ENCODE measurements at places on chromosomes 4 and X. TPM values are rescaled to one million over a fixed set of nuclear protein-coding genes. Genes with fewer than 3 reads are reported as not detected.

The GUCY1B1 gene
- total RNA-seq: 20.5 TPM

- DNase-seq: no peak
These were observed 480.1 kb upstream of the GALNT7 start for GRCh38 chr4:172688534-172688933.

- DNase-seq: no peak
These were observed 15.0 kb upstream of the MTNR1A start for GRCh38 chr4:186570193-186570996.

DNA sequence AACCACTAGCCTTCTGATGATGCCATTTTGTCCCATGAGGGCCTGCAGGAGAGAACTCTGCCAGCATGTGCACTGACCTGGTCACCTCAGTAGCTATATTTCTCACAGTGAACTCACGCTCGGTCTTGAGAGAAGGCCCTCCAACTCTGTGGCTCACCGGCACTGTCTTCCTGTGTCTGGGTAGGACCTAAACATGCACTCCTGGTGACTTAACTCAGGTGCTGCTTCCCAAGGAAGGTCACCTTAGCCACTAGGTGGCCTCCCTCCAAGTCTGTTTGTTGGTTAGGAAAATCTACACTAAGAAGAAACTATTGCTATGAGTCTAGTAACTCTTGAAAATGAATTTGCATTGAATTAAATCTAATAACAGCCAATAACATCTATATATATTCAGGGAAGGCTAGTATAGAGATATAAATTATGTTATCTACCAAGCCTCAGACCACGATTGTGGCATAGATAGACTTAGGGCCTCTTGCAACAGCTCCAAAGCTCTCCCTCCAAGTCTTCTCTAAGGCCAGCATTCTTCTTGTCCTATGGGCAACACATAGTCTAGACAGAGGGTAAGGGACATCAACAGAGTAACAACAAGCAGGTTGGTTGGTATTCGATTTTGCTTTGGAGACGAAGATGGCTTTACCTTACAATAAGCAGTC, 24.7 kb downstream of the TLR10 start:
- DNase-seq: no peak

DNA sequence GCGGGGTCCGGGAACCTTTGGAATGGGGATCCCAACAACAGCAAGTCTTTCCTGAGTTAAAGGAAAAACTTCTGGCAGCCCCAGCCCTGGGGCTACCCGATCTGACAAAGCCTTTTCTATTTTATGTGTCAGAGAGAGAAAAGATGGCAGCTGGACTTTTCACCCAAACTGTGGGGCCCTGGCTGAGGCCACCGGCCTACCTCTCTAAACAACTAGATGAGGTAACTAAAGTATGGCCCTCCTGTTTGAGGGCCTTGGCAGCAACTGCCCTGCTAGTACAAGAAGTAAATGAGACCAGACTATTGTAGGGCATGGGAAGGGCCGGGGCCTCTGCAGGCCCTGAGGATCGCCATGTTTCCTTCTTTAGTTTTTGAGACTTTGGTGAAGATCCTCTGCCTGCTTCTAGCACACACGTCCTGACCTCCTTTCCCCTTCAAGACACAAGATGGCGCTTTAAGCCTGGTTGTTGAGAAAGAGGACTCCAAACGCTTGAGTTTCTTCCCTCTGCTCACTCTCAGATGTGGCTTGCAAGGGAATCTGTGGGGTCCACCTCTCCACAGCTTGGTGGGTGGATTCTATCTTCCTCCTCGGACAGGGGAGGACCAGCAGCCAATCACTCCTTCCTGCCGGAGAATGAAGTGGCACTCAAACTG, 18.5 kb upstream of the DRD5 start:
- no peak for DNase-seq
